ENCODE measurements at places on chromosomes 1 and 21.

DNA sequence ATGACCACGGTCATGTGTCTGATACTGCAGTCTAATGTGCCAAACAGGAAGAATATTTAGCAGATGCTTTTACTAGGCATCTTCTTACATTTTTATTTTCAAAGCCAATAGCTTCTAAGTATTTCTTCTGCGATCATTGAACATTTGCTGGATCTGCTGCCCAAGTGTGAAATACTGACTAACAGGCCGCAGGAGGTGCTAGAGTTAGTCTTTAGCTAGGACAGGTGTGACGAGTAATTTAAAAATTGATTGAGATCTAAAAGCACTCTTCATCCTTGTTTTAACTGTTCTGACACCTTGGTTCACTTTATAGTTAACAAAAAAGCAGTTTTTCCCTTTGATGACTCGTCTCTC is 748 bp upstream of the FAM78B start:
- no peak for DNase-seq

GRCh38 chr21:28160378-28160777 is 832.3 kb downstream of the LTN1 start:
- DNase-seq, result no peak

GRCh38 chr1:228222548-228222947 is 14.7 kb downstream of the OBSCN start:
- DNase-seq, result no peak

- no peak for DNase-seq
Observed at GRCh38 chr21:26715878-26716506, 129.2 kb downstream of the ADAMTS1 start.

GRCh38 chr1:175863299-175864050 is 120.1 kb upstream of the TNR start:
- no peak for DNase-seq

GRCh38 chr21:41446586-41446985 is 20.5 kb downstream of the MX1 start:
- DNase-seq, result no peak
